ENCODE measurements at places on chromosomes 5 and 9. TPM values are rescaled to one million over a fixed set of nuclear protein-coding genes. Genes with fewer than 3 reads are reported as not detected.

PLEKHG4B gene
- 23.0 TPM for polyA plus RNA-seq

EEIG1 gene
- 78.8 TPM for polyA plus RNA-seq

GPX8 gene
- polyA plus RNA-seq = 1.2 TPM

NME5 gene
- 5.1 TPM for polyA plus RNA-seq

CHSY3 gene
- polyA plus RNA-seq = 0.53 TPM

LRRC19 gene
- not detected for polyA plus RNA-seq

UAP1L1 gene
- polyA plus RNA-seq = 24.1 TPM

FOXD4L5 gene
- polyA plus RNA-seq = not detected

PRLR gene
- 0.07 TPM for polyA plus RNA-seq

RORB gene
- 4.1 TPM for polyA plus RNA-seq

CEP78 gene
- polyA plus RNA-seq = 16.7 TPM

CCL27 gene
- 1.4 TPM for polyA plus RNA-seq

ITGA2 gene
- 1.0 TPM for polyA plus RNA-seq

BTNL9 gene
- 2.1 TPM for polyA plus RNA-seq

BARX1 gene
- 47.4 TPM for polyA plus RNA-seq

EQTN gene
- polyA plus RNA-seq = not detected

PRRC2B gene
- 264 TPM for polyA plus RNA-seq

CDH9 gene
- polyA plus RNA-seq = 0.37 TPM

CAPSL gene
- polyA plus RNA-seq = not detected

IL9 gene
- polyA plus RNA-seq = not detected

SLC36A3 gene
- not detected for polyA plus RNA-seq

PGM5 gene
- 2.4 TPM for polyA plus RNA-seq

CCDC152 gene
- 0.25 TPM for polyA plus RNA-seq

PROP1 gene
- polyA plus RNA-seq = not detected

ORM2 gene
- polyA plus RNA-seq = 0.49 TPM

FOXD4L3 gene
- polyA plus RNA-seq = not detected

MVB12B gene
- polyA plus RNA-seq = 42.1 TPM

PAPPA gene
- not detected for polyA plus RNA-seq
